ENCODE measurements at places on chromosomes 2 and 18. TPM values are rescaled to one million over a fixed set of nuclear protein-coding genes. Genes with fewer than 3 reads are reported as not detected.

SPHKAP gene
- 0.26 TPM for total RNA-seq

PFN4 gene
- 0.39 TPM for total RNA-seq

ZNF24 gene
- total RNA-seq, result 22.6 TPM

MPPE1 gene
- total RNA-seq, result 40.8 TPM

PSMA8 gene
- total RNA-seq, result not detected

Measured in epithelial cell of alveolus of lung (primary cell).